HuH-7 (cell line): ENCODE measurements at places on chromosomes 7 and 10.

- no peak for DNase-seq
These were observed 9.0 kb upstream of the STARD3NL start for GRCh38 chr7:38168890-38169570.

- DNase-seq: no peak
These were observed 39.9 kb downstream of the BET1 start for GRCh38 chr7:93964262-93964661.

DNA sequence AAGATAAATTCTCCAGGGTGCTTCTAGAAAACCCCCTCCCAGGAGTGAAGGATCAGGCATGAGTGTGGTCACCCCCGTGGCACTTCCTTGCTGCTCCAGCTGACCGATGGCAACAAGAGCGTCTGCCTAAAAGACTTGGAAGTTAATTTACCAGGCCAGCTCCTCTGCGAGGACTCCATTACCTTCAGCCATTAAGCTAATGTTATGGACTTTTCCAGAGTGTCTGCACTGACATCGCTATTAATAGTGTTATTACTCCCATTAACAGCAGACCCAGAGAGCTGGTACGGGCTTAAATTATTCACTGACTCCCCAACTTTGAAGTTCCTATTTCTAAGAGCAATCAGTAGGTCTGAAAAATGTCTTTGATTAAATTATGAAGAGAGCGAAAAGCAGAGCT is 345.8 kb downstream of the PLXNA4 start:
- no peak for DNase-seq

DNA sequence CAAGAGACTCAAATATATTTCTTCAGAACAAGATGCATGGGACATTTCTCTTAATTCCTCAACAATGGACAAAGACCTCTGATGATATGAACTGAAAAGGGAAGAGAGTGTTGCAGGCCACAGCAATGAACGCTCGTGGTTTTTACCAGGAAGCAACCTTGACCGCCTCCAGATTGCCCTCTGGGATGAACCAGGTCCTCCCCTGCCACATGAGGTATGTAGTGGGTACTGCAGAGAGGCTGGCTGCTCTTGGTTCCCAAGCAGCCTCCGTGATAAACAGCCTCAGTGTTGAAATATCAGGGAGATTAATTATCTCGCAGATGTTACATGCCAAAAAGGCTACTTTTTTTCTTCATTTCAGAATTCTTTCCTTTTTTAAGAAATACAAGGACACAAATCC is 338.8 kb downstream of the ELMO1 start:
- DNase-seq: peak; percentile 32

GRCh38 chr7:11623093-11623678 is 208.8 kb downstream of the THSD7A start:
- no peak for DNase-seq

DNA sequence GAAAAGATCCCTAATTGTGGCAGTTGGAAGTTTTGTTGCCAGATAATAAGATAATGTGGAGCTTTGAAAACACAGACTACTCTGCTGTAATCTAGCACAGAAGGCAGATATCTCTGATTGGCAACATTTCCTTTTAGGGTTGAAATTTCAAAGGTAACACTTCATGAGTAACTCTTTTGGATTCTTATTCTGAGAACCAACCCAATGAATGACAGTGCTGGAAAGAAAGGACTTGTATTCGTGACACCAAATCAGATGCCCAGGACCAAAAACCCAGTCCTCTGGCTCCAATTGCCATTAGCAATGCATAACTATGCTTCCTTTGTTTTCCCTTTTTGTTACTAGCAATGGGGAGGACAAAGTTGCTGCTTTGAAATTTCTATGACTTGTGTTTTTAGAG is 41.0 kb upstream of the ELMO1 start:
- no peak for DNase-seq

DNA sequence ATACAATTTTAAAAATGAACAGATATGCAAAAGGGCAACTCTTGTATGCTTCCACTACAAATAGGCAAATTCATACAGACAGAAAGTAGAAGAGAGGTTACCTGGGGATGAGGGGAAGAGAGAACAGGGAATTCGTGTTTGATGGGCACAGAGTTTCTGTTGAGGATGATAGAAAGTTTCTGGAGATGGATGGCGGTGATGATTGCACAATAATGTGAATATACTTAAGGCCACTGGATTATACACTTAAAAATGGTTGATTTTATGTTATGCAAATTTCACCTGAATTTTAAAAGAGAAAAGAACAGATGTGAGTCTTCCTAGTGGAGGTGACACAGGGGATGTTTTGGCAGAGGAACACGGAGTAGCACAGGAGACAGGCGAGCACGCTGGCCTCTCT is 89.3 kb downstream of the TEX36 start:
- DNase-seq: no peak

- no peak for DNase-seq
These were observed 199.0 kb upstream of the CTBP2 start for GRCh38 chr10:125359401-125359800.

- no peak for DNase-seq
These were observed 4.3 kb downstream of the PLEKHA8 start for GRCh38 chr7:30032310-30033125.

- no peak for DNase-seq
These were observed 79.0 kb downstream of the PHYHIPL start for GRCh38 chr10:59255463-59255862.

DNA sequence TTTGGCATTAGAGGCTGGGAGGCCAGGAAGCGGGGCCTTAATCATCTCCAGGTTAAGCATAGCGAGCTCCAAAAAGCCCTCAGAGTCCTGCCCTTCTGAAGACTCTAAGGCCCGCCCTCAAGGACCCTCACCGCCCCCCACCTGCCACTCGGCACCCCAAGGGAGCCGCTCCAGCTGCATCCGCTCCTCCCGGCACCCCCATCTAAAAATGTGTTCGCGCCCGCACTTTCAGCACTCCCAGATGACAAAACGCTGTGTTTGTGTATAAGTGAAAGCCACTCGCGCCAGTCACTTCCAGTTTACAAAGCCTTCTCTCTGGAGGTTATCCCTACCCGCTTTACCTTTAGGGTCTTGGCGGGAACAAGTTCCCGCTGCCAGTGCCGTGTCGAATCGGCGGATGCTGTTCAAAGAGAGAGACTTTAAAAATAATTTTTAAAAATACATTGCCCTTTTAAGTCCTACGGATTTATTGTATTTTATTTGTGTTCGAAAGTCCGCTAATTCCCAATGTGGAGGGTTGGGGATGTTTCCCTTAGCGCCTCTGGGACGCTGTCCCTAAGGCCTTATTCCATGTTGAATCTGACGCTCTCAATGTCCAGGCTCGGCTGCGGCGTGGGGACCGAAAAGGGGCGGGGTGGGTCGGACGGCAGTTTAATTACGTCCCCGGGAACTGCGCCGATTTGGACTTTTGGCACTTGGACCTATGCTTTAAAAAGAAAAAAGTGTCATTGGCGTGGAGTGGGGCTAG is at the start of the genes DCLRE1A and NHLRC2:
Gene DCLRE1A, minus strand, starts transcription at position 70 of the 748 bp plus-strand sequence. CDS start 900 bp downstream, outside the sequence.
Gene NHLRC2, plus strand, starts transcription at position 649 of the 748 bp plus-strand sequence. CDS start 212 bp downstream, outside the sequence.
- DNase-seq: peak; percentile 56

DNA sequence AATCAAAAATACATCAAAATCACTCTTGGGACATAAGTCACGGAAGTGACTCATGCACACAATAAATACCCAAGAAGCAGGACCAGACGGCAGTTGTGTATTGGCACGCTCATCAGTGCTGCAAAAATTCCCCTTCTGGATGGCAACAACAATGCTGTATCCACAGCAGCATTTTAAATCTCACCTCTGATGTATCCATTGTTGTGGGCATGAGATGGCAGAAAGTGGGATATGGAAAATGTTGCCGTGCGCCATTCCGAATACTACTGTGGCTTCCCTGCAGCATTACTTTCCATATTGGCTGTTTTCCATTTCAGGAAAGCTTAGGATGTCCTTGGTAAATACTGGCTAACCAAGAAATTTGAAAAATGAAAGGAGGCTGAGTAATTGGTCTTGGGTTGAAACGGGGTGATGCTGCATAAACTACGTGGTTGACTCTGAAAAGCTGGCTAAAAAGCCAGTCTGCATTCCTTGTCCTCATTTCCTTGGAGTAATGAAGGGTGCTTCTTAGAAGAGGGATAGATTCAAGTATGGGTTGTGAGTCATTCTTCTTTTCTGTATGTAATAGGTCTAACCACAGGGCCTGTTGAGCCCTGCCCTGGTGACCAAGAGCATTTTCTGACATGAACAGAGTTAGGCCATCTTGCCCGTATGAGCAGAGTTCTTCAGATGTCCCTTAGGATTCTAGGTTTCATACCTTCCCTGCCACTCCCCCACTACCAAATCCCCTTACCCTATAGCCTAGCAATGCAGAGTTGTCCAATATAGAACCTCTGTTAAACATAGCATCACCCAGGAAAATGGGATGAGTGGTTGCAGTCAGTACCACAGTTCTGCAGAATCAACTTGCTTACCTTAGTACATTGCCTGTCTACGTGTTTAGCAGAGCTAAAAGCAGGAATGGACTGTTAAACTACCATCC is 36.3 kb upstream of the TOMM7 start:
- no peak for DNase-seq

DNA sequence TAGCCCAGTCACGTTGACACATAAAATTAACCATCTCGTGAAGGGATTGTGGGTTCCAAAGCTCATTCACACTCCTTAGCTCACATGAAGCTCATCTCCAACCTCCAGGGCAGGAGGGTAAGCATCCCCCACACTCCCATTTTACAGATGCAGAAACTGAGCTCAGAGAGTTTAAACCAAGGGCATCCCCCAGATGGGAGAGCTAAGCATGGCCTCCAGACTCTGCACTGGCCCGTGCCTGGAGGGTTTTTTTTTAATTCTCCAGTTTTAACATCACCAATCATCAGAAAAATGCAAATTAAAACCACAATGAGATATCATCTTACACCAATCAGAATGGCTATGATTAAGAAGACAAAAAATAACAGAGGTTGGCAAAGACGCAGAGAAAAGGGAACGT is 53.3 kb upstream of the TCF7L2 start:
- no peak for DNase-seq

DNA sequence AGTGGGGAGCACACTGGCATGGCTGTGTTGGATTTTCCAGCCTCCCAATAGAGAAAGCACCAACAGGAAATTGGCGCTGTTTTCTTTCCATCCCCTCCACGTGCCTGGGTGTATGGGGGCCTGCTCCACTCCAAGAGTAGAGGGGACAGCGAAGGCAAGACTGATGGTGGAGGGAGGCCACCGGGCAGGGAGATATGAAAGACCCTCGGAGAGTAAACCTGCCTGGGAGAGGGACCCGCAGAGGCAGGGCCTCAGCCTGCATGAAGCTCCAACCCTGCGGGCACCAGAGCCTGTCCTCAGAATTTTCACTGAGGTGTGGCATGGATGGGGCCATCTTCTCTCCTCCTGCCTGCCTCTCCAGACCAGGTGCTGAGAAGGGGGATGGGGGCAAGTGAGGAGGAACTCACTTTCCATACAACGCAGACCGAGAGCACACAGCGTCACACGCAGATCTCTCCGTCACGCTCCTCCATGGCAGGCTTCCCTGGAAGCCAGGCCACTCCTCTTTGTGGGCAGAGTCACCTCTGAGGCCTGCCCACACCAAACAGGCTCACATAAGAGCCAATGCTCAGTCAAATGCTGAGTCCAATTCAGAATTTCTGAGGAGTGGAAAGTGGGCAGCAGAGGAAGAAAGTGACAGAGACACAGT is 18.8 kb downstream of the ANXA11 start:
- no peak for DNase-seq

- DNase-seq: no peak
These were observed 24.0 kb upstream of the CSGALNACT2 start for GRCh38 chr10:43114088-43114742.

DNA sequence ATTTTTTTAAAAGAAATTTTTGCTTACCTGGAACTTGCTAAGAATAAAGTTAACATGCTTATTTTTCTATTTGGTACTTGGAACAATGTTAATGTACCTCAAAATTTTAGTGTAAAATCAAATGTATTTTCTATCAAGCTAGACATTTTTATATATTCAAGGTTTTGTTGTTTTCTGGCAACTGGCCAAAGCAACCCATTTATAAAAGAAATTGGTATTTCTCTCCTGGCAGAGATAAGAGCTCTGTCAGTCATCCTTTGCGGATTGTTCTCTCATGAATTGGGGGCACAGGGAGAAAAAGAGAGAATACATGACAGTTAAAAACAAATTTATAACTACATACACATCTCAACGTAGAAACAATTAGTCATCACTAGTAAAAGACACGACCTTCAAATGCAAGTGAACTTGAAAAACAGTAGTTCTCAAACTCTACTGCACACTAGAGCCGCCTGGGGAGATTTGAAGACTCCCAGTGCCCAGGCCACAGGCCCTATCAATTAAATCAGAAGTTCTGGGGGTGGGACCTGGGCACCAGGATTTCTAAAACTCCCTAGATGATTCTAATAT is 152.4 kb upstream of the LAMB4 start:
- no peak for DNase-seq

- DNase-seq: no peak
These were observed 72.6 kb downstream of the KCNMA1 start for GRCh38 chr10:77564731-77565589.

DNA sequence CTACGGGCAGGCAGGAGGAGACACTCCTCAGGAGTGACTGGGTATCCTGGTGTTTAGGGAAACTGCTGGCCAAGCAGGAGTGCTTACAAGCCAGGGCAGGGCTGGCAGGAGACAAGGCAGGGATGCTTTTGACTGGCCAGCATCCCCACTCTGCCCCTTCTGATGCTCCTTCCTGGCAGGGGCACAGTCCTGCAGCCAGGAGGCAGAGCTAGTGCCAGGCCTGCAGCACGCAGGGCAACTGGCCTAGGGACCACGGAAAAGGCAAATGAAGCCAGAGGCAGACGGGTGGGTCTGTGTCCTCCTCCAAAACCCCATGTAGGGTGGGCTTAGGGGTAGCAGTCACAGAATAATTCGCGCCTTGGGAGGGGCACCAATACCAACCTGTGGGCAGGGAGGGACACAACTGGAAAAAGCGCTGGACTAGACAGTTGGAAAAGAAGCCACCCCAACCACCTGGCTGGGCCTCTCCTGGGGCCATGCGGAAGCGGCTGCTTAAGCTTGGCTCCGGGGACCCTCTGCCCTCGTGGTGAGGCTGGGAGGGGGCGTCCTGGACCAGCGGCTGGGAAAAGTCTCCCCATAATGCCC is 4.8 kb downstream of the IMPDH1 start:
- no peak for DNase-seq

- DNase-seq: no peak
These were observed 21.8 kb upstream of the PIP4K2A start for GRCh38 chr10:22736134-22736533.

DNA sequence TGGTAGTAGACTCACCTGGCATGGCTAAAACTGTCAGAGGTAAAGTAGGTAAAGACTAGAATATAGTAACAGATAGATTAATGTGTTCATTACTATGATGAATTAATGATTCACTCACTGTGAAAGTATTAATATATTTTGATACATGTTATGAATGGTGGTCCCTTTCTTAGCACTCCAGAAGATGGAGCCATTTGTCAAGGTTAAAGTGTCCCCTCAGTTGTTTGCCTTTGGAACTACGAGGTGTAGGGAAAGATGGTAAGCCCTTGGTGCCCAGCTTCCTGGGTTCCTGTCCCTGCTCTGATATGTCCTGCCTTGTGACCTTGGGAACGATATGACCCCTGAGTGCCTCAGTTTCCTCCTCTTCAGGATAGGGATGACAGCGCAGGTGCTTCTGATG is 49.4 kb downstream of the HTRA1 start:
- DNase-seq: no peak
